ENCODE measurements at places on chromosomes 4 and X. TPM values are rescaled to one million over a fixed set of nuclear protein-coding genes. Genes with fewer than 3 reads are reported as not detected.

DNA sequence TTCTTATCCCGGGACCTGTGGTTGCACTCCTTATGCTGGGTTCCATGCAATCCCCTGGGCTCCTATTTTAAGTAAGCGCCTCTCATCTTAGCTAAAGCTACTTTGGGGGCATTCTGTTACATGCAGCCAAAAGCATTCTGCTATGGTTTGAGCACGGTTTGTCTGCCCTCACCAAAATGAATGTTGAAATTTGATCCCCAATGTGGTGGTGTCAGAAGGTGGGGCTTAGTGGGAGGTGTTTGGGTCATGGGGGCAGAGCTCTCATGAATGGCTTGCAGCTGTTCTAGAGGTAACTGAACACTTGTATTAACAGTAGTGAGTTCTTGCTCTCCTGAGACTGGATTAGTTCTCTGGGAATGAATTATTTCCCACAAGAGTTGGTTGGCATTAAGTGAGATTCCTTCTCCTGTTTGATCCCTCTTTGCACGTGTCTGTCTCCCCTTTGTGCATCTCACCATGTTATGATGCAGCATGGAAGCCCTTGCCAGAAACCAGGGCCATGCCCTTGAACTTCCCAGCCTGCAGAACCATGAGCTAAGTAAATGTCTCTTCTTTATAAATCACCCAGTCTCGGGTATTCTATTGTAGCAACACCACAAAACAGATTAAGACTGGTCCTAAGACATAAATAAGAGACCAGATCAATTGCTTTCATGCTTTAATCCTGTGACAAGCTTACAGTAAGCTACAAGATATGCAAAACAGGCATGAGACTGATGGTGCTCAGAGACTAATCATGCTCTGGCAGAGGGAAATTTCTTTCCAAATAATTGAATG, 141.8 kb downstream of the TSPAN5 start:
- H3K4me1 ChIP-seq = peaks cover 47% of the 10 kb centered on the region
- no peaks in the 10 kb centered on the region for H3K36me3 ChIP-seq
- no peak for DNase-seq

- no peaks in the 10 kb centered on the region for H3K36me3 ChIP-seq
- H3K27ac ChIP-seq = no peak within 1 kb of the TSS
- H3K27me3 ChIP-seq = no peaks in the 10 kb centered on the region
- H3K4me1 ChIP-seq = peaks cover 10% of the 10 kb centered on the region
- DNase-seq = no peak
- H3K4me3 ChIP-seq = no peak within 1 kb of the TSS
Measured at GRCh38 chr4:70591955-70592582, at the start of gene AMBN. Gene AMBN, plus strand, starts transcription at chr4:70592256. Its CDS starts 103 bp downstream, at chr4:70592359.

- DNase-seq = no peak
- H3K27me3 ChIP-seq = no peaks in the 10 kb centered on the region
- H3K4me3 ChIP-seq = no peak overlapping the region
Measured at GRCh38 chrX:69107231-69107739, 58.0 kb downstream of the PJA1 start.

DNA sequence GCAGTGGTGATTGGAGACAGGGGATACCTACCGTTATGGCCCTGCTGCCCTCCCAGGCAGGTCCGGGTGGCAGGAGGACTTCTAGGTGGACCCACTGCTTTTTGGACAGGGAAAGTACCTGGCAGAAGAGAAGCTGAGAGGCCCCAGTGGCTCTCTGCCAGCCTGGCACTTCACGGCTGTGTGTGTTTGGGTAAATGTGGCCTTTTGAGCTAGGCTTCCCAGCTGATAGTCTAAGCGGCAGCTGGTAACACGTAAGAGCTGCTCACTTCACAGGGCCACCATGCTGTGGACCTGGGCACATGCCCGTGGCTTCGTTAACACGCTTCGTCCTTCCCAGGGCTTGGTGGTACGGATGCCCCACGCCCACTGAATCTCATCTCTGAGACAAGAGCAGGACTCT, 92.0 kb upstream of the CLCN4 start:
- H3K27me3 ChIP-seq = no peaks in the 10 kb centered on the region
- H3K4me1 ChIP-seq = peaks cover 25% of the 10 kb centered on the region
- no peak for DNase-seq
- no peak overlapping the region for H3K4me3 ChIP-seq

DNA sequence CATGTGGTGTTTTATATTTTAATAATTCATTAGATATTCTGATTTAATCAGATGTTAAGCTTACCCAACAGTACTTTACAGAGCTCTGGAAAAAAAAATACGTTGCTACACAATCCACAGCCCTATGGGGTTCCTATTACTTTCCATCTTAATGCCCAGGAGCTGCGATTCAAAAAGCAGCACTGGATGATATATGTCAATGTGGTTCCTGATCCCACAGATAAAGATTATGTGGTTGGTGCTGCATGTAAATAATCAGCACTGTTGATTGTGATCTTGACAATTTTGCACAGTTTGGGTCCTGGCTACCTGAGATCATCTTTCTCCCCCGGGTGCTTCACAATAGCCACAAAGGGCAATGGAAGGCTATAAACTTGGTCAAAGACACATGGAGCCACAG, 72.7 kb upstream of the DCLK2 start:
- H3K4me1 ChIP-seq = peaks cover 63% of the 10 kb centered on the region
- H3K27me3 ChIP-seq = no peaks in the 10 kb centered on the region
- H3K36me3 ChIP-seq = no peaks in the 10 kb centered on the region
- no peak overlapping the region for H3K4me3 ChIP-seq
- no peak for DNase-seq

DNA sequence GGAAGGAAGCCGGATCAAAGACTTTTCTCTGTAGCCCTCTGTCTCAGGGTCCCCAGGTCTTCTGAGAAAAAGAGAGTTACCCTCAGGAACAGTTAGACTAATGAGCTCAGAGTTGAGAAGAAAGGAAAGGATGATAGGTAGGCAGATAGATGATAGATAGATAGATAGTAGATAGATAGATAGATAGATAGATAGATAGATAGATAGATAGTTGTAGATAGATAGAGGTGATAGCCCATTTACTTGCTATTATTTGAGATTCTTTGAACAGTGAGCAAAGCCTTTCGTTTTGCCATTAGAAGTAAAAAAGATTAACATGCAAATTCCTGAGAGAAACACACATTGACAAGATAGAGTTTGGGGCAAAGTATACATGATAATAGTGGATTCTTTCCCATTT, 86.9 kb upstream of the KIT start:
- H3K4me1 ChIP-seq = peaks cover 3% of the 10 kb centered on the region
- no peaks in the 10 kb centered on the region for H3K36me3 ChIP-seq
- H3K4me3 ChIP-seq = no peak overlapping the region
- no peak overlapping the region for H3K27ac ChIP-seq
- no peak for DNase-seq
- H3K27me3 ChIP-seq = peaks cover 2% of the 10 kb centered on the region

DNA sequence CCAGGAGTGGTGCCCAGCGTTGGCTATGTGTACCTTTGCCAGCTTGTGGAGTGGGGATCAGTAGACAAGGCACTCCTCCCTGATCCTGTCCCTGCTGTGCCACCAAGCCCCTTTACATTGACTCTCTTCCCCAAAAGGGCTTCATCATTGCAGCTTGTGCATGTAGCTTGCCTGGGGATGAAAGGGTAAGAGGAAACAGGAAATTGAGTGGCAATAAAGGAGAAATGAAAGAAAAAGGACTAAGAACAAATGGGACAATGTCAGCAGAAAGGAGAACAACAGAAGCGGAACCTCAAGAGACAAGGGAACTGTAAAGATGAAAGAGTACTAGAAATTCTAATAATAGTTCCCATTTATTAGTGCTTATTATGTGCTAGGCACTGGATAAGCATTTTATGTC, 8.7 kb upstream of the IL13RA1 start:
- H3K27ac ChIP-seq = no peak overlapping the region
- H3K4me3 ChIP-seq = no peak overlapping the region
- no peak for DNase-seq
- no peaks in the 10 kb centered on the region for H3K27me3 ChIP-seq
- H3K4me1 ChIP-seq = no peaks in the 10 kb centered on the region
- H3K36me3 ChIP-seq = no peaks in the 10 kb centered on the region

DNA sequence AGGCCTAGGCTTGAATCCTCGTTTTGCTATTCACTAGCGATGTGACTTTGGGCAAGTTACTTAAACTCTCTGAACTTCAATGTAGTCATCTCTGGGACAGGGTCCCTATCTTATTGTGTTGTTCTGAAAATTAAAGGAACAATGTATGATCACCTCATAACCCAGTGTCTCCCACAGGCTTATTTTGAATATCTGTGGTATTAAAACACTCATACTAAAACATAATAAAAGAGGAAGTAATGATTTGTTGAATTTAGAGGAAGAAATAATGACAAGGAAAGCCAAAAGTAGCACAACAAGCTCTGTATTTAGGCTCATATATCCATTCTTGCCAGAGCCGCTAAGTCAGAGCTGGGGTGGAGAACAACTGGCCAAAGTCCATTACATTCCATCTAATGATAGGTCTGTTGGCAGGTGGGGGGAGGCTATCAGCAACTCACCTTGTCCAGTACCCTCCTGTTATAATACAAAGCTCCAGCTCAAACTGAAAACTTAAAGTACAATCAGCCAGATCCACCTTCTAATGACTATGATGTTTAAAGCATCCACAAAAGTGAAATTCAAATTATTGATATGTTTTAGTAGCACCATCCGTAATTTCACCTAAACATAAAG, 64.5 kb upstream of the LSM6 start:
- peaks cover 17% of the 10 kb centered on the region for H3K27me3 ChIP-seq
- H3K4me3 ChIP-seq = no peak overlapping the region
- H3K27ac ChIP-seq = no peak overlapping the region
- H3K4me1 ChIP-seq = no peaks in the 10 kb centered on the region
- no peaks in the 10 kb centered on the region for H3K36me3 ChIP-seq

DNA sequence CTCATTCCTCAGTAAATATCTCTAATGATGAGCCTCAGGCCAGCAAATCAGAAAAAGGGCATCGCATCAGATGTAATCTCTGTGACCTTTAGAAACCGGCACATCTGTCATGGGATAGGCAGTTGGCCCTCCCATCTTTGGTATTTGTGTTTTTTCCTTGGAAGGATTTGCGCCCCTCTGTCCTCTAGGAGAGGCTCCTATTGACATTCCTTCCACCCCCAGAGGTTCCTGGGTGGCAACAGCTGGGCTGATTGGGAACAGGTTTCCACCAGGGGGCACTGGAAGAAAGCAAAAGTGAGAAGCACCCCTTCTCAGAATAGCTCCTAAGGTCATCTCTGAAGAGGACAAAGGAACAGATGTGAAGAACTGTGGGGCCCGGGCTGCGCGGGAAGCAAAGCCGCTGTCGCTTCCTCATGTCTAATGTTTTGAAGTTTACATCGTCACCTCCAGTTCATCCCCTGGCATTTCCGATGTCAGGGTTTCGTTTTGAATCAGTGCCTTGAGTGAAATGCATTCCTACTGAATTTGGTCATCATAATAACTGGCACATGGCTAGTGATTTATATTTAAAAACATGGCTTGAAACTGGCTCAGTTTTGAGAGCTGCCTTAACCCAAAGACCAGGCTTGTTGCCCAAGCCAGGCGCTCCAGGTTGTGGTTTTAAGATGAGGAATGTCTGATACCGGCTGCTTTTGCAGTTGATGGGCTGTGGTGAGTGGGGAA, 6.2 kb downstream of the TXK start:
- DNase-seq = no peak
- H3K4me3 ChIP-seq = peak overlapping the region; percentile 50
- H3K27ac ChIP-seq = peak overlapping the region; percentile 85
- no peaks in the 10 kb centered on the region for H3K36me3 ChIP-seq
- peaks cover 44% of the 10 kb centered on the region for H3K4me1 ChIP-seq

DNA sequence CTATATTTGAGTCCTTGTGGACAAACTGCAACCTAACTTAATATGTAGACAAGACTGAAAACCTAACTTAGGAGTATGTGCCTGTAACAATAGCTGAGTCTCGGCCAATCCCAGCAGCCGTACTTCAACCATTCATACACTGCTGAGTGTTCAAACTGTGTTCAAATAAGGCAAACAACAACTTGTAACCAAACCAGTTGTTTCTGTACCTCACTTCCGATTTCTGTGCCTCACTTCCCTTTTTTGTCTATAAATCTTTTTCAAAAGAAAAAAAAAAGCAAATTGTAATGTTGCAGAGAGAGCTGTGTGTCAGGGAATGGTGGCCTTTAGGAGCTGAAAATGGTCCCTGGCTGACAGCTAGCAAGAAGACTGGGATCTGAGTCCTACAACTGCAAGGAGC, 46.0 kb downstream of the GEMIN8 start:
- H3K4me1 ChIP-seq = no peaks in the 10 kb centered on the region
- no peak overlapping the region for H3K4me3 ChIP-seq
- H3K27me3 ChIP-seq = no peaks in the 10 kb centered on the region
- no peaks in the 10 kb centered on the region for H3K36me3 ChIP-seq
- no peak overlapping the region for H3K27ac ChIP-seq
- no peak for DNase-seq

- no peaks in the 10 kb centered on the region for H3K4me1 ChIP-seq
- no peak for DNase-seq
- H3K36me3 ChIP-seq = no peaks in the 10 kb centered on the region
- H3K4me3 ChIP-seq = no peak overlapping the region
- no peak overlapping the region for H3K27ac ChIP-seq
- peaks cover 5% of the 10 kb centered on the region for H3K27me3 ChIP-seq
Measured at GRCh38 chr4:17220816-17221215, 291.1 kb downstream of the QDPR start.

Gene PRDM8
- 2.4 TPM for total RNA-seq

Gene FAM9B
- not detected for total RNA-seq

Gene GNPDA2
- total RNA-seq = 12.3 TPM
